Lower lobe of right lung (tissue), 2 donors: ENCODE measurements at places on chromosomes 12 and 14. TPM values are rescaled to one million over a fixed set of nuclear protein-coding genes. Genes with fewer than 3 reads are reported as not detected.

DNA sequence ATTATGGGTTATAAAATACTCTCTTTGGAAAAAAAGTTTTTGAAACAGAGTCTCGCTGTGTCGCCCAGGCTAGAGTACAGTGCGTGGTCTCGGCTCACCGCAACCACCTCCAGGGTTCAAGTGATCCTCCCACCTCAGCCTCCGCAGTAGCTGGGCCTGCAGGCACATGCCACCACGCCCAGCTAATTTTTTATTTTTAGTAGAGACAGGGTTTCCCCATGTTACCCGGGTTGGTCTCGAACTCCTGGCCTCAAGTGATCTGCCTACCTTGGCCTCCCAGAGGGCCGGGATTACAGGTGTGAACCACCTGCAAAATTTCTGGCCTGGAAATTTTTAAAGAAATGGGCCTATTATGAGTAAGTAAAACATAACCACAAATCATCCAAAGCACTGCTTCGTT lies 3.8 kb downstream of the USP15 start:
- H3K4me3 ChIP-seq: no peak overlapping the region
- no peak overlapping the region for H3K27ac ChIP-seq
- DNase-seq: no peak
- H3K4me1 ChIP-seq: peaks cover 82% of the 10 kb centered on the region

- H3K36me3 ChIP-seq: peaks cover 53% of the 10 kb centered on the region
- H3K4me1 ChIP-seq: peaks cover 10% of the 10 kb centered on the region
- H3K27ac ChIP-seq: no peak overlapping the region
- no peak for DNase-seq
- no peaks in the 10 kb centered on the region for H3K27me3 ChIP-seq
These were observed 73.8 kb downstream of the WDR20 start for GRCh38 chr14:102213470-102213869.

DNA sequence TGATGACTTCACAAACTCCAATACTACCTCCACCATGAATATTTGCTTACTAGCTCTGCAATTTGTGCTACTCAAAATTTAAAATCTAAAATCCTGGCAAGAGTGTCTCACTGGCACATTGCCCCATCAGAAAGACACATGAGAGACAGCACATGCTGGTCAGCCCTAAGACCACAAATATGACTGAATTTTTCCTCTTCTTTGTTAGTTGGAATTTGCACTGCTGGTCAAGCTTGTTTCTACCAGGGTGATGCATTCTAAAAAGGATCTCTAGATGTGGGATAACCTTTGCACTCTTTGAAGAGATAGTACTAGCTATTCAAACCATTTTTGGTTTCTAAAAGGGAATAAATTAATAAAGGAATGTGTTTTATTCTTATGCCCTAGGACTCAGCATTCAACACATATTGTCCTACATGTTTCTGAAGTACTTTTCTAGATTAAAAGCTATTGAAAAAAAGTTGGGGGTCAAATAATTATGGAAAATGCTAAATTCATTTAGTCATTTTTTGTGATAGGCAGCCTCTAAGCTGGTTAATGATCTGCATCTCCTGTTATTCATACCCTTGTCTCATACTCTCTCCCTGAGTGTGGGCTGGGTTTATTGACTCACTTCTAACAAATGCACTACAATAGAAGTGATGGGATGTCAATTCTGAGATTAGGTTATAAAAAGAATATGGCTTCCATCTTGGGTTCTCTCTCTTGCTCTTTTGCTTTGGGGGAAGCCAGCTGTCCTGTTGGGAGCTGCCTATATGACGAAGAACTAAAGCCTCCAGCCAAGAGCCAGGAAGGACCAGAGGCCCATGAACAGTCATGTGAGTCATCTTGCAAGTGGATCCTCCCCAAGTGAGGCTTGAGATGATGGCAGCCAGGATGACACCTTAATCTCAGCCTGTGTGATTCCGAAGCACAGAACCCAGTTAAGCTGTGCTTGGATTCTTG lies 211.5 kb upstream of the CRY1 start:
- no peaks in the 10 kb centered on the region for H3K36me3 ChIP-seq
- no peaks in the 10 kb centered on the region for H3K4me1 ChIP-seq
- H3K27ac ChIP-seq: no peak overlapping the region
- H3K4me3 ChIP-seq: no peak overlapping the region
- H3K27me3 ChIP-seq: peaks cover 5% of the 10 kb centered on the region
- DNase-seq: no peak

The KERA gene
- total RNA-seq: not detected

GRCh38 chr12:52600071-52600470 lies 1.2 kb downstream of the KRT72 start:
- no peak for DNase-seq
- H3K4me1 ChIP-seq: no peaks in the 10 kb centered on the region
- H3K27me3 ChIP-seq: peaks cover 35% of the 10 kb centered on the region
- no peak overlapping the region for H3K27ac ChIP-seq
- no peaks in the 10 kb centered on the region for H3K36me3 ChIP-seq

GRCh38 chr14:103366741-103367140 lies 18.5 kb upstream of the MARK3 start:
- no peaks in the 10 kb centered on the region for H3K27me3 ChIP-seq
- no peaks in the 10 kb centered on the region for H3K4me1 ChIP-seq
- no peak overlapping the region for H3K27ac ChIP-seq
- H3K4me3 ChIP-seq: no peak overlapping the region

The DCD gene
- not detected for total RNA-seq

The BEGAIN gene
- 1.3 TPM for total RNA-seq

GRCh38 chr14:76386944-76387782 lies 11.2 kb downstream of the ESRRB start:
- H3K36me3 ChIP-seq: no peaks in the 10 kb centered on the region
- H3K4me1 ChIP-seq: no peaks in the 10 kb centered on the region
- no peak overlapping the region for H3K27ac ChIP-seq
- H3K27me3 ChIP-seq: peaks cover 21% of the 10 kb centered on the region
- DNase-seq: peak; percentile 59
- no peak overlapping the region for H3K4me3 ChIP-seq

DNA sequence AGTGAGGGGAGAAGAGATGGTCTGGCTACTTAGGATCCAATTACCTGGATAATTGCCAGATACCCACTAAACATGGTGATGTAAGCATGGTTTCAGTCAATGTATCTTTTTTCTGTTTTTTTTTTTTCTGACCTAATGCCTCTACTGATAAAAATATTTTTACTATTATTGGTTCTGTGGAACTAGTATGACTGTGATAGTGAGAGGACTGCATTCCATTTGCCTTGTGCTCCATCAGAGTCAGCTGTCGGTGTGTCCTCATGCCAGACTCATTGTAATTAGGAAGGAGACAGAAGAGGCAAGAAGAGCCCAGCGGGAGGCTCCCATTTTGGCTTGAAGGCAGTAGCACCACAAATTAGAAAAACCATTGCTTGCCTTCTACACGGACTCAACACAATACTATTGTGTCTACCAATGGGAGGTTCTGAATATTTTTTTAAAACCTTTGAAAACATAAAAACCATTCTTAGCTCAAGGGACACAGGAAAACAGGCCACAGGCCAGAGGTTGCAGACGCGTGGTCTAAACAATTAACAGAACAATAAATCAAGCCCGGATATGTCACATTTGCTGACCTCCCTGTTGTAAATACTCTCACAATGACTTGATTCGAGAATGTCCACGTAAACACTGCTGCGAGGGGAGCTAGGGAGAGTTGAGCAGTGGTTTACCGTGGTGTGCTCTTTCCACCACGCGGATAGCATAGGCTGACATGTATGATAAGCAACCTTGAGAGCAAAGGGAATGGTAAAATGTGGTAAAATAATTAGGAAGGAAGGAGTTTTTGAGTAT lies 13.5 kb upstream of the DCP1B start:
- H3K4me3 ChIP-seq: no peak overlapping the region
- no peaks in the 10 kb centered on the region for H3K36me3 ChIP-seq
- peaks cover 27% of the 10 kb centered on the region for H3K4me1 ChIP-seq
- no peaks in the 10 kb centered on the region for H3K27me3 ChIP-seq
- H3K27ac ChIP-seq: no peak overlapping the region

The TAS2R7 gene
- not detected for total RNA-seq

- no peak overlapping the region for H3K4me3 ChIP-seq
- no peaks in the 10 kb centered on the region for H3K27me3 ChIP-seq
- H3K27ac ChIP-seq: no peak overlapping the region
- H3K4me1 ChIP-seq: no peaks in the 10 kb centered on the region
- no peak for DNase-seq
- peaks cover 36% of the 10 kb centered on the region for H3K36me3 ChIP-seq
These were observed 8.0 kb downstream of the OAS2 start for GRCh38 chr12:112986291-112986800.

GRCh38 chr14:54976316-54976715 lies 50.6 kb downstream of the WDHD1 start:
- H3K27me3 ChIP-seq: no peaks in the 10 kb centered on the region
- H3K36me3 ChIP-seq: no peaks in the 10 kb centered on the region
- no peak overlapping the region for H3K4me3 ChIP-seq
- no peak overlapping the region for H3K27ac ChIP-seq
- no peak for DNase-seq
- no peaks in the 10 kb centered on the region for H3K4me1 ChIP-seq

GRCh38 chr14:61221906-61222305 lies 59.2 kb downstream of the TMEM30B start:
- H3K27me3 ChIP-seq: no peaks in the 10 kb centered on the region
- no peak for DNase-seq
- H3K4me3 ChIP-seq: no peak overlapping the region
- H3K36me3 ChIP-seq: no peaks in the 10 kb centered on the region
- H3K27ac ChIP-seq: no peak overlapping the region

- H3K27me3 ChIP-seq: no peaks in the 10 kb centered on the region
- no peak for DNase-seq
- no peaks in the 10 kb centered on the region for H3K36me3 ChIP-seq
- no peaks in the 10 kb centered on the region for H3K4me1 ChIP-seq
- no peak overlapping the region for H3K4me3 ChIP-seq
These were observed 166.7 kb downstream of the RAD51B start for GRCh38 chr14:67986131-67986841.

- H3K4me3 ChIP-seq: no peak overlapping the region
- no peaks in the 10 kb centered on the region for H3K36me3 ChIP-seq
- no peaks in the 10 kb centered on the region for H3K27me3 ChIP-seq
- peaks cover 20% of the 10 kb centered on the region for H3K4me1 ChIP-seq
These were observed 42.1 kb upstream of the MTERF2 start for GRCh38 chr12:107029081-107029480.

DNA sequence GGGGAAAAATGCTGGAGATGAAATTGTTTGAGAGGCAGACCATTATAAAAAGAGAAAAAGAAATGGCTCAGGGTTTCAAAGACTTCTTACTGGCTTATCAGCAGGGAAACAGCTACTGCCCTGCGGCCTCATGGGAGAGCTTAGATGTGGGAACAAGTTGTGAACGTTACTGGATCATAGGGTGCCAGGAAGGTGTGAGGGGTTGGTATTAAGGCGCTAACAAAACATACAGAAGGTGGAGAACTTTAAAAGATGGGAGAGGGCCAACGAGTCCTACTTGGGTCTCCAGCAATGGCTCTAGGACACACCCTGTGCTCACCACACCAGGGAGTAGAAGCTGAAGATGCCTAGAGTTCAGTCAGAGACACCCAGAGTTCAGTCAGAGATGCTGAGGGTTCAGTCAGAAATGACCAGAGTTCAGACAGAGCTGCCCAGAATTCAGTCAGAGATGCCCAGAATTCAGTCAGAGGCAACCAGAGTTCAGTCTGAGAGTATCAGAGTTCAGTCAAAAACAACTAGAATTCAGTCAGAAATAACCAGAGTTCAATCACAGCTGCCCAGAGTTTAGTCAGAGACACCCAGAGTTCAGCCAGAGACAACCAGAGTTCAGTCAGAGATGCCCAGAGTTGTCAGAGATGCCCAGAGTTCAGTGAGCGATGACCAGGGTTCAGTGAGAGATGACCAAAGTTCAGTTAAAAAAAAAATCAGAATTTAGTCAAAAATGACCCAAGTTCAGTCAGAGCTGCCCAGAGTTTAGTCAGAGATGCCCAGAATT lies 1103.6 kb downstream of the BCL11B start:
- H3K4me3 ChIP-seq: no peak overlapping the region
- H3K36me3 ChIP-seq: no peaks in the 10 kb centered on the region
- no peak overlapping the region for H3K27ac ChIP-seq
- H3K27me3 ChIP-seq: no peaks in the 10 kb centered on the region
- H3K4me1 ChIP-seq: no peaks in the 10 kb centered on the region

The DGKA gene
- 35.3 TPM for total RNA-seq

- H3K4me1 ChIP-seq: no peaks in the 10 kb centered on the region
- H3K36me3 ChIP-seq: peaks cover 97% of the 10 kb centered on the region
- no peak overlapping the region for H3K4me3 ChIP-seq
- no peak overlapping the region for H3K27ac ChIP-seq
- H3K27me3 ChIP-seq: no peaks in the 10 kb centered on the region
These were observed 28.8 kb downstream of the POLE start for GRCh38 chr12:132658149-132658894.

- H3K27ac ChIP-seq: no peak overlapping the region
- H3K4me3 ChIP-seq: no peak overlapping the region
- H3K4me1 ChIP-seq: peaks cover 4% of the 10 kb centered on the region
- no peak for DNase-seq
- no peaks in the 10 kb centered on the region for H3K36me3 ChIP-seq
These were observed 3.5 kb upstream of the KCNK10 start for GRCh38 chr14:88326352-88327103.

DNA sequence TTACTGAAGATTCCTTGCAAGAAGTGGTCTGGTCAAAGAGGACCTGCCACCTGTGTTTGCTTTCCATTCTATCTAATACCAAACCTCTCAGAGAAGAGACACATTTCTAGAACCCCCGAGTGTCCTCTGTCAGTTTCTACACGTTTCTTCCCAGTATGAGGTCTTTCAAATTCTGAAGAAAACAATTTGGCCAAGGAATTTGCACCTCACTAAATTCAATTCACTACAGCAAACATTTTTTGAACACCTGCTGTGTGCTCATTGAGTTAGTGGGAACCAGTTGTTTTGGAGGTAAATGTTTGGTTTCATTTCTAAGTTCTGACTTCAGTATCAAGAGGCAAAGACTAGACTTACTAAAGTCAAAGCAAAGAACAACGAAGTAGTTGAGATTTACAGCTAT lies 19.4 kb downstream of the GPR19 start:
- no peak overlapping the region for H3K27ac ChIP-seq
- H3K36me3 ChIP-seq: no peaks in the 10 kb centered on the region
- DNase-seq: no peak
- no peaks in the 10 kb centered on the region for H3K4me1 ChIP-seq
- no peaks in the 10 kb centered on the region for H3K27me3 ChIP-seq
- H3K4me3 ChIP-seq: no peak overlapping the region

DNA sequence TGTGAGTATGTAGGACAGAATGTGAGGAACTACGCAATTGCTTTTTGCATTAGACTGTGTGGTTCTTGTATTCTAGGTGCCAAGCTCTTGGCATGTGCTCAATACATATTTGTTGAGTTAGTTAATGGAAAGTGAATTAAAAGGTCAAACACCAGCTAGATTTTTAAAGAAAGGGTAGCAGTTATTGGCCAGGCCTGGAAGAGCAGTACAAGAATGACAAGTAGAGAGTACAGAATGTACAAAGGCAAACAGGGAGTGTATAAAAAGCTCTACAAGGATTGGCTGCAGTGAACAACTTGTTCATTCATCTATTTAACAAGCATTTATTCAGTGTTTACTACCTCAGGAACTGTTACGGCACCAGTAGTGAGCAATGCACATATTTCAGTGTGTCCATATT lies 854.0 kb upstream of the SEL1L start:
- no peaks in the 10 kb centered on the region for H3K27me3 ChIP-seq
- no peaks in the 10 kb centered on the region for H3K4me1 ChIP-seq
- no peak overlapping the region for H3K4me3 ChIP-seq
- DNase-seq: no peak

The NTS gene
- total RNA-seq: 2.3 TPM

- H3K4me3 ChIP-seq: no peak overlapping the region
- no peaks in the 10 kb centered on the region for H3K27me3 ChIP-seq
- no peak overlapping the region for H3K27ac ChIP-seq
- DNase-seq: no peak
- H3K36me3 ChIP-seq: no peaks in the 10 kb centered on the region
These were observed 207.3 kb upstream of the OR4E1 start for GRCh38 chr14:21880918-21881317.

The GPR132 gene
- total RNA-seq: 7.2 TPM

The GPRC5D gene
- not detected for total RNA-seq

The AMHR2 gene
- total RNA-seq: 1.2 TPM
